ENCODE measurements at places on chromosomes 13 and 19. TPM values are rescaled to one million over a fixed set of nuclear protein-coding genes. Genes with fewer than 3 reads are reported as not detected.

PRR22 gene
- total RNA-seq: 0.33 TPM

BEST2 gene
- not detected for total RNA-seq

ZNF90 gene
- 0.66 TPM for total RNA-seq

RLN3 gene
- total RNA-seq: not detected

- DNase-seq: no peak
Measured at GRCh38 chr13:26475176-26476110, 82.0 kb upstream of the WASF3 start.

- no peak for DNase-seq
Measured at GRCh38 chr13:78680576-78681350, 21.8 kb upstream of the OBI1 start.

- DNase-seq: no peak
Measured at GRCh38 chr19:39846678-39847486, 703 bp upstream of the FBL start.

GRCh38 chr19:18596752-18597157 is 8.2 kb downstream of the REX1BD start:
- no peak for DNase-seq

ZNF844 gene
- 2.8 TPM for total RNA-seq

RINL gene
- total RNA-seq: 8.8 TPM

- DNase-seq: no peak
Measured at GRCh38 chr19:15679089-15679488, 6.2 kb downstream of the CYP4F12 start.

GRCh38 chr19:40613690-40614621 is 12.8 kb downstream of the LTBP4 start:
- no peak for DNase-seq

IGFL2 gene
- not detected for total RNA-seq

Measured in pulmonary artery endothelial cell (primary cell).